CD4-positive, alpha-beta T cell treated with Interleukin-10 for 1 hour (primary cell): ENCODE measurements at places on chromosomes 6 and 20.

GRCh38 chr20:5880326-5880725 is 70.0 kb downstream of the TRMT6 start:
- DNase-seq = no peak

- DNase-seq = no peak
These were observed 100.4 kb downstream of the CD83 start for GRCh38 chr6:14217728-14218518.

DNA sequence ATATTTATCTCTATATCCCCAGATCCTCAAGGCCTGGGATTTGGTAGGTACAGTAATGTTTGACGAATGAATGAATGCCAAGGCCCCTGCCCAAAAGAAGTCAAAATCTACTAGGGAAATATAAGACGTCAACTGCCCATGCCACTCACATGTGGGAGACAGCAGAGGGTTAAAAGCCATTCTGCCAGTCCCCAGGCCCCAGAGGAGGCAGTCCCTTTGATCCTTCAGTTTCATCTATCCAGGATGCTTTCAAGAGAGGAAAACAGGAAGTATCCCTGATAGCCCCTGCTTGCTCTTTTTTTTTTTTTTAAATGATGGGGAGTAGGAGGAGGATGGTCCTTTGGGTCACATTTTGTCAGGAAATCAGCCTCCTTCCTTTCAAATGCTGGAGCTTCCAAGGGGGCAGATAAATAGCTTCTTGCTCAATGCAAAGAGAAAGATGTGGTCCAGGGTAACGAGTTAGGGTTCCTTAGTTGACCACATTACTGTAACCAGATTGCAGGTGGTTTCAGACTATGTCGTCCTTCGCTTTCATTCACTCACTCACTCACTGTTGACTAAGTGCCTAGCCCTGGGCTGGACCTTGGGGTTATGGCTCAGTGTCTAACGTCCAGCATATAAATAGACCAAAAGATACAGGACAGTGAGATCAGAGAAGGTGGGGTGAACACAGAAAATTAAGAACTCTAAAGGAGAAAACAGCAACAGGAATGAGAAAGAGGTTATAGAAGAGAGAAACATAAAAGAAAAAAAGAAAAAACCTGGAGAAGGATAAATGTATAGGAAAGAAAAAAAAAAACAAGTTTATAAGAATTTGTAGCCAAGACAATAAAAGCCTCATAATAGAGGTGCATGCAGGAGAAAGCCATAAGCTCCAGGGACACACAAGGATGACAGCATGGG is 64.6 kb upstream of the PIM1 start:
- no peak for DNase-seq

GRCh38 chr20:32110173-32110704 is 725 bp downstream of the TM9SF4 start:
- no peak for DNase-seq

GRCh38 chr20:56587307-56588041 is 41.6 kb upstream of the TFAP2C start:
- DNase-seq = no peak

DNA sequence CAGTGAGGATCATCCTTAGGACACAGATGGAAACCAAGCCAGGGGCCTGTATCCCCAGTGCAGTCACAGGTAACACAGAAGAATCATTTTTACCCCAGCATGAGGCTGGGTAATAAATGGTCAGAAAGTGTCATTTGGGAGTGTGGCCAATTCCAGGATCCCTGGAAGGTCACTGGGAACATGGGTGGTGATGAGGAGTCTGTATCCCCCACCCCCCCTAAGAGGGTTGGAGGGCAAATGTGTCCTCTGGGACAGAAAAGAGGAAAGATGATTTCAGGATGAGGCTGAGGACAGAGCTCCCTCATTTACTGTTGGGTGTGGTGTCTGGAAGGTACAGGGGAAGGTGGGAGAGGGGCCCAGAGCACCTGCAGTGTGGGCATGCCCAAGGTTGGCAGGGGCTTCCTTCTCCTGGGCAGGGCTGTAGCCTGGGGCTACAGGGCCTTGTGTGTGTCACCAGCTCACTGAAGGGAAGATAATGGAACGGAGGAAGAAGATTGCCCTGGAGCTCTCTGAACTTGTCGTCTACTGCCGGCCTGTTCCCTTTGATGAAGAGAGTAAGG is 34.5 kb downstream of the PLCG1 start:
- DNase-seq = no peak

DNA sequence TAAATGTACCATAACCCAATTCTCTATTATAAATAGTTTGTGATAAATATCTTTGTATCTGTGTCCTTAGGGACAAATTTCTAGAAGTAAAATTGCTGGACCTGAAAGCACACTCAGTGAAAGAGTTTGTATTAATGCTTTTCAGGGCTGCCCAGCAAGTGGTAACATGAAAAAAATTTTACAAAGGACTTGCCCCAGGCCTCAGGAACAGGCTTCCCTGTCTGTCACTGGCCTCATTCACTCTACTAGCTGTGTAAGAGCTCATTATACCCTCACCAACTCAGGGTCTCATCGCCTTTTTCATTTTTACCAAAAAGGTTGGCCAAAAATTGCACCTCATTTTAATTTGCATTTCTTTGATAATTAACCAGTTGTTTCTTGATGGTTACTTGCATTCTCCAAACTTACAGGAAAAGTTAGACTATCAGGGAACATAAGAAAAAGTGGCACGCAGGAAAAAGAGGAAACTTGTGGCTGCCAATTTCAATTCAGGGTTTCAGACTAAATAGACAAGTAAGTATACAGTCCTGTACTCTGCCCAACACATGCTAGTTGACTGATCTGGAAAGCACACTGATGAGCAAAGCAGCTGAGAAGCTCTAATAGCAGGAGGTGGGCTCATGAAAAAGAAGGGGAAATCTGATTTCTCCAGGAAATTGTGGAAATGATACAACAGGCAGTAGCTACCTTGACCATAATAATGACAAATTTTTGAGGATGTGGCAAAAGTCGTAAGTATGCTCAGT is 161.5 kb downstream of the KIF6 start:
- DNase-seq = no peak

GRCh38 chr6:35014786-35015185 is 125.7 kb downstream of the ANKS1A start:
- DNase-seq = no peak

- peak; percentile 91 for DNase-seq
These were observed 2.1 kb upstream of the HIVEP2 start for GRCh38 chr6:142946924-142947713.

GRCh38 chr6:151121900-151122299 is 117.9 kb upstream of the AKAP12 start:
- no peak for DNase-seq

GRCh38 chr6:56255349-56255748 is 8.0 kb upstream of the COL21A1 start:
- no peak for DNase-seq

- DNase-seq = no peak
These were observed 937.4 kb upstream of the GJE1 start for GRCh38 chr6:141195251-141195832.

GRCh38 chr20:57434390-57434700 is 43.1 kb downstream of the RBM38 start:
- DNase-seq = no peak

DNA sequence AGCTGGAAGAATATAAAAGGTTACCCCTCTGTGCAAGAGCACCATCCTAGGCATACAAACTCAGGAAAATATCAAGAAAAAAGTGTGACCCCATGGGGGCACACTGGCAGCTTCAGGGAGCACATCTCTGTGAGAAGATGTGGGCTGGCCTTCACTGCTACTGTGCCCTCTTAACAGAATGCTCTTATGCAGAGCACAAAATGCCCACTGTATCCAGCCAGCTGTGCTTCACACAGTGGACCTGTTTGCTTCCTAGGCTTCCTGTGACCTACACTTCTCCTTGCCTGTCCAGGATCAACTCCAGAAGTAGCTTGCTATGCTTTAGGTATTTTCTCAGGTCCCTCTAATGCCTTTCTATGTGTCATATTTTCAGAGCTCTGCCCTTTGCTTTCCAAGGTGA is 380.2 kb upstream of the MMS22L start:
- DNase-seq = no peak

DNA sequence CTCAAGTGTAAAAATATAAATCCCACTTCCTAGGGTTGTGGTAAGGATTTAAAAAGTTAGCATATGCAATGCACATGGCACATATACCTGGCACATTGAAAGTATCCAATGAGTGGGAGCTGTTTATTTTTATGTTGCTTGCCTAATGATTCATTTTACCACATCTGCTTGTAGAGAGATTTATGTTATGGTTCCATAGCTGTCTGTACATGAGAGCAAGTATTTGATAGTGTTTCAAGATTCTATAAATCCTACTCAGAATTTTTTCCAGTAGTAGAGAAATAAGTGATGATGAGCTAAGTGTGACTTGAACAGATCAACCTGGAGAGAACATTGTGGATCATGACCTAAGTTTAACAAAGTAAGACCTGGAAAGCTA is 125.3 kb upstream of the SPTLC3 start:
- DNase-seq = no peak

DNA sequence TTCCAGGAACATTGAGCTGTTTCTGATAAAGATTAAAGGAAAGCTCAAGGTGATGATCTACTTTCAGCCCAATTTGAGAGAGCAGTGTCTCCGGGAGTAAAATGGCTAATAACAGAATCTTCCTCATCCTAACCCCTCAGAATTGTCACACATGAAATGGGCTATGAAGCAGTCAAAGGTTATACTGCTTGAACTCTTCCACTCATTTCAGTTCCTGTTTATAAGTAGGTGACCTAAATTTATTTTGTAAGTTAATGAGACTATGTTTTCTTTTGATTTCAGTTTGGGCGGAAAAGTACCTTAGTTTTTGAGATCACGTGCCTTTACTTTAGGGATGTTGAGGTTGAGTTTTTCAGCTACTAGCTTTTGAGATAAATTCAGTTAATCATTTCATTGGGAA is 47.2 kb downstream of the QKI start:
- DNase-seq = peak; percentile 30

DNA sequence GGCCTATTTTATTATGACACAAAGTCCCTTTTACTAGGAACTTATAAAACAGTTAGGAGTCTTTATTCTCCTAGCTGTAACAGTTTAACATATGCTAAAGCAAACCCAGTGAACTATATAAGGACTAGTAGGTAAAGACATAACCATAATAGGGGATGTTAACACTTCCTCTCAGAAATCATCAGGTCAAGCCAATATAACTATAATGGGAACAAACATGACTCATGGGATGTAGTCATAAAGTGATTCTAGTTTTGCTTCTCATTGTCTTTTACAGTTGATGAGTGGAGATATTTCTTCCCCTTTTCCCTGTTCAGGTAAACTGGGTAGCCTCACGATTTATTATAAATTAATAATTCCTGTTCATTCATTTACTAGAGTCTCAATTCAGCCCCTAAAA is 9.7 kb downstream of the PTCHD4 start:
- DNase-seq = no peak

GRCh38 chr20:57911512-57912226 is 201.9 kb upstream of the PMEPA1 start:
- no peak for DNase-seq

DNA sequence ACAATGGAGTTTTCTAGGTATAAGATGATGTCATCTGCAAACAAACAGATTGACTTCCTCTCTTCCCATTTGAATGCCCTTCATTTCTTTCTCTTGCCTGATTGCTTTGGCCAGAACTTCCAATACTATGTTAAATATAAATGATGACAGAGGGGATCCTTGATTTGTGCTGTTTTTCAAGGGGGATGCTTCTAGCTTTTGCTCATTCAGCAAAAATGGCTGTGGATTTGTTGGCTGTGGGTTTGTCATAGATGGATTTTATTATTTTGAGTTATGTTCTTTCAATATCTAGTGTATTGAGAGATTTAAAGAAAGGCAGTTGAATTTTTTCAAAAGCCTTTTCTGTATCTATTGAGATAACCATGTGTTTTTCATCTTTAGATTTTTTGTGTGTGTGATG is 662.4 kb upstream of the EYS start:
- no peak for DNase-seq

DNA sequence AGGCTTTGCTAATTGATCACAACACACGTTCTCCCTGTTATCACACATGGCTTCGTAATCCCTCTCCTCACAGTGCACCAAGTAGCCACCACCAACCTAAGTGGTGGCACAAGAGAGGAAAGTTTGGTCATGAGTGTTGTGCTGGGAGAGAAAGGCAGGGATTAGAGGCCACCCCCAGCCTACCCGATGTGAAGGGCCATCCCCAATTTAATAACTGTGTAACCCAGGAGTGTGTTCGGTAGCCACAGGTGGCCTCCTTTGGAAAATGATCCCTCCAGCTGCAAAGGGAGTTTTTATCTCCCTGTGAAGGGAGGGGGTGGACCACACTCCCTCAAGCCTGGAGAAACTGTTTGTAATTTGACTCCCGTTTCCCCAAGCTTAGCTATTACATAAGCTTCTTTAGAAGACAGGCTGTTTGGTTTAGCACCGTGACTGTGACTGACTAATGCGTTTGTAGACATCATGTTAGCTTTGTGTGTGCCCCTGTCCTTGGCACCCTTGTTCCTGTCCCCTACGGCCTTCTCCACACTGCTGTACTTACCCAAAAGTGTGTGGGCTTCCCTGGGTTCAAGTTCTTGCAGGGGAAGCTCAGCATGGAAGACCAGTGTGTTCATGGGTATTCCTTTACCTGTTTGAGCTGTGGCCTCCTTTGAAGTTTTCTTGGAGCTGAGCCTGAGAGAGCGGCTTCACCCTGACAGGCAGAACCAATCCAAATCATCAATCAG is 20.6 kb downstream of the PPP1R16B start:
- DNase-seq = no peak

DNA sequence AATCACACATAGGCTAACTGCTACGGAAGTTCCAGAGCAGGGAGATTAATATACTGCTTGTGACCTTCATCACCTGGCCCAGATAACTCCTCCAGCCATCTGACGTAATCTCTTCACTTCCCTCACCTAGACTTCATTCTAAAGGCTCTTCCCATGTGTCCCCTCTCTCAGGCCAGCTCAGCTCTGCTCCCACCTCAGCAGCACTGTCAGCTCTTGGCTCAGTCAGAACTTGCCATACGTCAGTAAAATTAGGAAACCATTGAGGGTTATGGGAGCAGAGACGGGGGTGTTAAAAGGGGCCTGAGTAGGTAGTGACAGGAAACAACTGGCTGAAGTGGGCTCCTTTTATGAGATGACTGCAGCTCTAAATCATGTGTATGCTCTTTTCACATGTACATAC is 101.5 kb downstream of the KIF6 start:
- DNase-seq = no peak

DNA sequence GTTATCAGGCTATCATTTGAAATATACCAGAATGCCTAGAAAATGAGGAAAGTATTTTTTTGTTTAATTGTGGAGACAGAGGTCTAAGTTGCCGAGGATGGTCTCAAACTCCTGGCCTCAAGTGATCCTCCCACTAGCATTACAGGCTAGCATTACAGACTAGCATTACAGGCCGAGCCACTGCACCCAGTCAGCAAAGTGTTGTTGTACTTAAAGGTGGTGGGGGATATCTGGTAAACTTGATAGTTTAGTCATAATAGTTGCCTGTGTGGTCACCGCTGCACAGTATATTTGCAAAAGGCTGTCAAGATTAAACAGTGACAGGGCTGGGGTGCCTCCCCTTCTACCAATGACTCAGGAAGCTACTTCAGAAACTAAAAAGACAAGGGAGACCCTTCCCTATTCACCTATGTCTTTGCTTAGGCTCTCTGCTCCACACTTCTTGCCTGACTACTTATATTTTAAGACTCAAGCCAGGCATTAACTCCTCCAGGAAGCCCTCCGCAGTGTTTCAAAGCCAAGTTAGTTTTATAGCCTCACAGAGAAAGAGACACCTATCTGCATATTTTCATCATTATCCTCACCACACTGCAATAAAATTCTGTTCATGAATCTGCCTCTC is 3.1 kb upstream of the AKIRIN2 start:
- no peak for DNase-seq
